ENCODE measurements at places on chromosomes 16 and 17.
A peak's percentile ranks its signal among the peaks of the same experiment; 100 is the strongest.

- no peak for DNase-seq
These were observed 568 bp upstream of the CCDC154 start for GRCh38 chr16:1444730-1445517.

DNA sequence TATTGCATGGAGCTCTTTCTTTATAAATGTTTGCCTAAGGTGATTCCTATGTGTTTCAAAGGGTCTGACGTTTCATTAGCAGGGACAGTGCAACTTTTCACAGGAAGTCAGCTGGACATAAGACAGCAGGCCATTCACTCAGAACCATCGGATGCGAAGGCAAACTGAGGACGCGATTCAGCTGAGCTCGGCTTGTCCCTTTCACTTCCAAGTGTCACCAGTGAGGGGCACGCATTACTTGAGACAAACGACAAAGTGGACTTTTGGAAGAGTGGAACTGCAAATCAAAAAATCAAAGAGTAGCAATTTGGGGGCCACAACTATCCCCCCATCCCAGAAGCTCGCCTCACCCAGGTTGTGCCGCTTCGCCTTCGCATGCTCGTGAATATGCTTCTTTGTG, 14.6 kb downstream of the USP22 start:
- DNase-seq = no peak

DNA sequence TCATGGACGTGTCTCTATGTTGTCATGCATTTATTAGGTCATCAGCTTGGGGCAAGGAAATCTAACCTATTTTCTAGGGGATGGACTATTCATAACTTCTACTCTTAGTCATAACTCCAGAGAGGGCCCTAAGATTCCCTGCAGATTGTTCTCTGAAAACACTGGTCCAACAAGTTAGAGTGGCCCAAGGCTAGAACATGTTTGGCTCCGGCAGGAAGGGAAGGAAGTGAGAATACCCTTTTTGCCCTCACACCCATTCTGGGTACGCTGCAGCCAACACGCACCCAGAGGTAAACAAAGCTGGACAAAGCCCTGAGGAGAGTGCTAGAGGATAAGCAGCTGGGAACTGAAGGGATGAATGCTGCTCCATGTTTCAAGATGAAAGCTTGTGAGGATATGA, 9.9 kb downstream of the C16orf86 start:
- DNase-seq = no peak

GRCh38 chr16:84292011-84292410, 2.7 kb upstream of the WFDC1 start:
- DNase-seq = no peak

DNA sequence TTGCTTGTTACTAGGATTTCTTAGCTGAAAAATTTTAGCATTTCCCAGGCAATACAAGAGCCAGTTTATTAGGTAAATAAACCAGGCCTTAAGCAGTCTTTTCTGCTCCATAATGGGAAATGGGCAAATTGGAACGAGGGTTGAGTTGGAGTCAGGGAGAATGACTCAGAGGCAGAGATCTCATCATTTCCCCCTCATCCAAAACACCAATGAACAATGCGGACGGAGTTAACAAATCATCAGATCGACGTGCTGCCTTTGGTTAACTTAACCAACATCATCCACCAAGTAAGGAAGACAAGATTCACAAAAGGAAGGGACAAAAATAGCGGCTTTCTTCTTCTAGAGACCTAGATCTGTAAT, 243.5 kb downstream of the STX8 start:
- DNase-seq = no peak

- DNase-seq = no peak
These were observed 3.8 kb upstream of the PRSS33 start for GRCh38 chr16:2791174-2791573.

DNA sequence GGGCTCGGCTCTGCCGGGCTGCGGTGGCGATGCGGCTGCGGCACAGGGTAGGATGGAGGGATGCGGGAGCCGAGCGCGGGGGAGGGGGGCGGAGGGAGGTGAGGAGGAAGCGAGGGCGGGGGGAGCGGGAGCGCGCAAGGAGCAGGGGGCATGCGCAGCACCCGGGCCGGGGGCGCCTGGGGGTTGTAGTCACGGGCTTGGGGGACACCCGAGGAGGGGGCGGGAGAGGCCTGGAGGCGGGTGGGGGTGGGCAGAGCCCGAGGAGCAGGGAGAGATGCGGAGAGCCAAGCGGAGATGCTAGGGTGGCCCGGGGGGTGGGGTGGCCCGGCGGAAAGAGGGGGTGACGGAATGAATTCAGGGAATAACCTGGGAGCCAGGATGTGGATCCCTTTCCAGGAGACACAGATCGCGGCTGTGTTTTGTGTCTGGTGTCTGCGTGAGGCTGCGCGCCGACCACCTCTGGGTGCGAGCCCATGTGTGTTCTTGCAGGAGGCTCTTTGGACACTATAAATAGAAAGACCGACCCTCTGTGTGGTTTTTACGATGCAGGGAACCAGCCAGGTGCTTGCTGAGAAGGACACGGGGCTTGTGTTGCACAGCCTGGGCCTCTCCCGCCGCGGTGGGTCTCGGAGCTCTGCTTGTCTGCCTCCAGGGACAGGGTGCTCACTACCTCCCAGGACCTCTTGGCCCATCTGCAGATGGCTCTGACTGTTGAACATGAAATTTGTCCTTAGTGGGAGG, at the start of gene STX1B:
STX1B (minus strand) TSS at position 54 of the 741 bp plus-strand sequence. CDS start 242 bp downstream, outside the sequence.
- DNase-seq = peak; percentile 96

DNA sequence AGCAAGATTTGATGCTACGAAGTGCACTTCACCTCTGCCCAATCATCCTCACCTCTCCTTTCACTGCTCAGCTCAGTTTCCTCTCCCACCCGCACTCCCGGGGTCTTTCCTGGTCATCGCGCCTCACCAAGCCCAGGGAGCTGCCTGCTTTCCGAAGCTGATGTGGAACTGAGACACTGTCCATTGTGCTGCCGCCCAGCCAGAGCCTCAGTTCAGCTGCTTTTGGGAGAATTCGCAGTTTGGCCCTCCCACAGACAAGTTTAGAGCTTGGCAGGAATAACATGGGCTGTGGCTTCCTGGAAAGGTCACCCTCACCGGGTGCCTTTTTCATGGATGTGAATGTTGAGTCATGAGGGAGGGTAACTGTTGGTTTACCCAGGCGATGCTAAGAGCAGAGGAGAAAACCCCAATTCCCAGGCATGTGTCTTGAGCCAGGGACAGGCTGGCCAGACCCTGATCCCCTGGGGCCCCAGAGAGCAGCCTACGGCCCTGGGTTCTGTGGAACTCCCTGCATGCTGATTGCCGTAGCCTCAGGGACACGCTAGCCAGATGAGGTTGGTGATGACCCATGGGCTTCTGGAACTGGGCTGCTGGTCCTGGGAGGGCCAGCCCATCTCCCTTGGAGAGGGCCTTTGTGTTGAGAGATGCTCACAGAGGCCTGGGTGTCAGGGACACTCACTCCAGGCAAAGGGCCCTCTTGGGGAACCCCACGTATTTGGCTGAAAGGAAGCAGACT, 1687.5 kb downstream of the TP53TG3F start:
- no peak for DNase-seq

- DNase-seq = peak; percentile 18
These were observed 680 bp downstream of the SKA2 start for GRCh38 chr17:59154292-59154720.

GRCh38 chr17:1762901-1763898, 1.3 kb downstream of the SERPINF1 start:
- DNase-seq = no peak

DNA sequence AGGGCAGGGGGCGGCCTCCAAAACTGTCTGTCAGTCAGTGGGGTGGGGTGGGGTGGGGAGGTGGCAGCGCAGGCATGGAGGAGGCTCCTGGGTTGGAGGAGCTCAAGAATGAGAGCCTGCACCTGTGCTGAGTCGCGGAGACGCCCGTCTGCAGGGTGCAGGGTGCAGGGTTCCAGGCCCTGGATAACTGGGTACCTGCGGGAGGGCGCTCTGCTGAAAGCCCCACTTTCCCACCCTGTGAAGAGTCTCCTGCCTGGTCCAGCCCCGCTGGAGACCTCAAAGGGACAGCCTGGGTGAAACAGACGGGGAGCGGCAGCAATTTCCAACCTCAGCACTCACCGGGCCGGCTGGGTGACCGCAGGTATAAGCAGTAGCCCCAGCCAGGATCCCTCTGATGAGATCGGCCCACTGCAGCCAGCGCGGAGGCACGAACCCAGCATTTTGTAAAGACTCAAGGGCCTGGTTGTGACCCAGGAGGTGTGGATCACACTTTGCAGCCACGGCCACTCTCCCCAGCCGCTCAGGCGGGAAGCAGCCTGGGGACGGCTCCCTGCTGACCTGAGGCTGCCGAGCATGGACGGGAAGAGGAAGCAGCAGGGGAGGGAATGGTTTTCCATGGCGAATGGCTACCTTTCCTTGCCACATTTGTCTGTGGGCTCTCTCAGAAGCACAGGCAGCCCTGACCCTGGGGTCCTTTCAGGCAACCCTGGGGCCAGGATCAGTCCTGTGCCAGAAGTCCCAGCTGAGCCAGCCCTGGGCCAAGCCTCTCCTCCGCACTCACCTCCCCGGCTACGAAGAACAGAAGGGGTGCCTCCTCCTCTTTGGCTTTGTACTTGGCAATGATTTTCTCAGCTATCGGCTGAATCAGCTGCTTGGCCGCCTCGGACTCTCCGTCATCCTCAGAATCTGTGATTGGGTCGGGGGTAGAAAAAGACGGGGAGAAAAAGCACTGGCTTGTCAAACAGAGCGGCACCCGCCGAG, 21.0 kb downstream of the MRM3 start:
- no peak for DNase-seq

DNA sequence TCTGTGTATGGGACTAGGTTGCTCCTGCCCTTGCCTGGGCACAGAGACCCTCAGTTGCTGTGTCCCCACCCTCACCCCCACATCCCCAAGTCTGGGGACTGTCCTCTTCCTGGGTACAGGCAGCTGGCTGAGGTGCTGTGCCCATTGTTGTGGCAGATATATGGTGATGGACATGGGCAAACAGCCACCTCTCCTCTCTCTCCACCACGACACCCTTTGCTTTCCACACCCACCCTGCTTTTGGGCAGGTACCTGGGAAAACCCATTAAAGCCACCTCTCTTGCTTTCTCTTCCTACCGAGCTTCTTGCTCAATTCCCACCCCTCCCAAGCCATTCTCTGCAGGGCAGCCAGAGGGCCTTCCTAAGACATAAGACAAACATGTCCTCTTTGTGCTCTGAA, 21.7 kb downstream of the TRPV2 start:
- DNase-seq = no peak

- DNase-seq = peak; percentile 84
These were observed 14.5 kb downstream of the RPRML start for GRCh38 chr17:46964315-46965265.

- DNase-seq = no peak
These were observed 7.0 kb downstream of the VAC14 start for GRCh38 chr16:70793851-70794502.

GRCh38 chr16:35732046-35732810, 2272.8 kb downstream of the TP53TG3F start:
- no peak for DNase-seq

DNA sequence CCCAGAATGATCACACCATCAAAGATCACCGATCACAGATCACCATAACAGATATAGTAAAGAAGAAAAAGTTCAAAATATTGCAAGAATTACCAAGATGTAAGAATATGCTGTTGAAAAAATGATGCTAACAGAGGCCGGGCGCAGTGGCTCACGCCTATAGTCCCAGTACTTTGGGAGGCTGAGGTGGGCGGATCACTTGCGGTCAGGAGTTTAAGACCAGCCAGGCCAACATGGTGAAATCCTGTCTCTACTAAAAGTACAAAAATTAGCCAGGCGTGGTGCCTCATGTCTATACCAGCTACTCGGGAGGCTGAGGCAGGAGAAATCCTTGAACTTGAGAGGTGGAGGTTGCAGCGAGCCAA, 53.2 kb downstream of the CPPED1 start:
- no peak for DNase-seq

GRCh38 chr17:61627125-61627524, 36.1 kb upstream of the NACA2 start:
- DNase-seq = no peak

DNA sequence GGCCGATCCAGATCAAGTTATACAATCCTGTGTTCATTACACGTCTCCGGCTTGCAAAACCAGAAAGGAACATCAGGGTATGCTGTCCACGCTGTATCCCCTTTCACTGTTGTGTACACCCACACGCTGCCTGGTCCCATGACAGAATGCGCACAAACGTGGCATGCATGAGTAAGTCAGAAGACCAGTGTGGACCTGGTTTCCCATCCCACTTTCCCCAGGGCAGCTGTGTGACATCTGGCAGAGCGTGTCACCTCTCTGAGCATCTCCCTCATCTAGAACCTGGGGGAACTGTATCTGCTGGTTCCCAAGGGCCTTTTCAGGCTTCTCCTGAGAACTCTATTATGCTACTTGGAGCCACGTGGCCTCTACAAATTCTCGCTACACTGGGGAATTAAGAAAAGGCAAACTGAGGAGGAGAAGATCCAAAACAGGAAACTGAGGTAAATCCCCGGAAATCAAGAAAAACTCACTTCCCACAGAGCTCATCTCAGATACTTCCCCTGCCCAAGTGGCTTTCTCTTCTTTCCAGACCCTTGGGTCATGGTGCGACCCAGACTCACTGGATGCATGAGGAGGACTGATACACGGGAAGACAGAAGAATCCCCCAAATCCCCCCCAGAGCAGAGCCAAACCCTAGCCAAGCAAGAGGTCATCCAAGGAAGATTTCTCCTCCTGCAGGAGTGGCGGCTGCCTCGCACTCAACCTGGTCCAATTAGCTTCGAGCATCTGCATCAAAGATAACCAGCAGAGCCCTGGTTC, 139.3 kb downstream of the GAS7 start:
- no peak for DNase-seq

GRCh38 chr17:77649717-77650211, 308.7 kb upstream of the TNRC6C start:
- no peak for DNase-seq

DNA sequence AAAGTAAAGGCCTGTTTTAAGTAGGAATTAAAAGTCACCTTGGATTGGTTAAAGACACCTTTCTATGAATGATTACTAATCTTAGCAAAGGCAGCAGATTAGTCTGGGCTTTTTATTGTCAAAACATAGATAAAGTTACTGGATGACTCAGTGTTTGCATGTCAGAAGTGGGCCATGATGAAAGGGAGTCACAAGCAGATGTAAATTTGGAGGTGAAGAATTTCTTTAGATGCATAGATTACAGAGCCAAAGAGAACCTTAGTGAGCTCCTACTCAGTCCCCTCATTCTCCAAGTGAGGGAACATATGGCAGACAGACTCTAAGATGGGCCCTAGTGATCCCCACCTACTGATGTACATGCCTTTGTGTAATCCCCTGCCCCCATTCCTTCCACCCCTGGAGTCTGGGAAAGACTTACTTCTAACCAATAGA, 124.5 kb downstream of the HS3ST3A1 start:
- DNase-seq = no peak

DNA sequence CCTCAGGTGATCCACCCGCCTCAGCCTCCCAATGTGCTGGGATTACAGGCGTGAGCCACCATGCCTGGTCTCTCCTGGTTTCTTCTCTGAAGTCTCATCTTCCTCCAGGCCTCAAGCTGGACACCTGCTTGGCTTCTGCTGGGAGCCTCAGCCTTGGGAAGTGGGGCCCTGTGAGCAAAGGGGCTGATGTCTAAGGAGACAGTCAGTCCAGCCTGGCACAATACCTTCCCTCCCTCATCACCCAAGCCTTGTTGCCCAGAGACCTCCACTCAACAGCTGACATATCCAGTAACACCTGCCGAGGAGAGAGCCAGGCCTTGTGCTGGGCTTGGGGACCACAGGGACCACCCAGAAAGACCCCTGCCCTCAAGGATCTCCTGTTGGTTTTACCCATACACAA, 251.6 kb downstream of the GSG1L start:
- DNase-seq = no peak

Data from iPS-NIHi11 (cell line).